ENCODE measurements at places on chromosomes 11 and 22. TPM values are rescaled to one million over a fixed set of nuclear protein-coding genes. Genes with fewer than 3 reads are reported as not detected.

GRCh38 chr11:1906611-1907423 lies 12.7 kb upstream of the TNNT3 start:
- H3K27me3 ChIP-seq = peaks cover 13% of the 10 kb centered on the region
- no peaks in the 10 kb centered on the region for H3K4me1 ChIP-seq
- no peak for DNase-seq
- H3K36me3 ChIP-seq = no peaks in the 10 kb centered on the region
- no peak overlapping the region for H3K27ac ChIP-seq

Gene DEFB131B
- not detected for total RNA-seq

Gene PDE2A
- total RNA-seq = 0.62 TPM

DNA sequence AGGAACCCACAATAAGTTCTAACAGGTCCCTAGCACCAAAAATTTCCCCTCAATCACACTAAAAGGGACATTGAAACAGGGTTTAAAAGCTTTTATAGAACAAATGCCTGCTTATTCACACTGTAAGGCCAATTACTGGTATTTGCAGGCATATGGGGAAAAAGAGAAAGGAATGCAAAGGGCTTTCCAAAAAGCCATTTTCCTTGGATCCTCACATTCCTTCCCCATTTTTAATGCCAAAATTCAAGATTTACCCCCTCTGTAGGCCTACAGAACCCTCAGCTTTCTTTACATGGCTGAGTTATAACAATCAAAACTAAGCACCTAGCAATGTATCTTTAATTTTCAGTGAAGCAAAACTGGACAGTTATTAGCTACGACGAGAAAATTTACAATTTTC lies 102.0 kb downstream of the SBF2 start:
- no peaks in the 10 kb centered on the region for H3K36me3 ChIP-seq
- DNase-seq = no peak
- H3K27me3 ChIP-seq = peaks cover 11% of the 10 kb centered on the region
- no peak overlapping the region for H3K4me3 ChIP-seq
- H3K4me1 ChIP-seq = no peaks in the 10 kb centered on the region
- no peak overlapping the region for H3K27ac ChIP-seq

DNA sequence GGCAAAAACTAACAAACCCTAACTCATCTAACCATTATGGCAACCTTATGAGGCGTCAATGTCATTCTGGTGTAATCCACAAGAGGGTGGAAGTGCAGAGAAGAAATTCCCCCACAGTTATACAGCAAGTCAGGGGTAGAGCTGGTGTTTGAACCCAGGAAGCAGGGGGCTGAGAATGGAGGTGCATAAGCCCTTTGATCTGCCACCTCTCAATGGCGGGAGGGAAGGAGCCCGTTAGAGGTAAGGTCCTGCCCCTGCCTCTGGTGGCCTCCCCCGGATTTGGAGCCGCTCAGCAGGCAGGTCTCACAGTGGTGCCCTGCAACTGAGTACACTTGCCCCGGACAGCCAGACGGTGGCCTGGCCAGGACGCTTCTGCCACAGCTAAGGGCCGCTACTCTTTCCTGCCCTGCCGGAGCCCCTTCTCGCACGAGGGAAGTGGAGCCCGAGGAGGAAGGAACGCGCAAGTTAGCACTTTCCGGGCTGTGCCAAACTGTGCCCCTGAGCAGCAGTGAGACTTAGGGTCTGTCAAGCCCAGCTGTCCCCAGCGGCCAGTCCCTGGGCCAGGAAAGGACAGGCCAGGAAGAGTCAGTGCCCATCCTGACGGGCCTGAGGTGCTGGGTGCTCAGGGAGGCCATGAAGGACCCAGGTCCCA lies 1.1 kb downstream of the FXYD2 start:
- peak overlapping the region; percentile 49 for H3K27ac ChIP-seq
- H3K27me3 ChIP-seq = no peaks in the 10 kb centered on the region
- no peaks in the 10 kb centered on the region for H3K36me3 ChIP-seq
- peaks cover 31% of the 10 kb centered on the region for H3K4me1 ChIP-seq

All from activated T-helper 2 cell treated with anti-CD3 and anti-CD28 coated beads, Interferon-gamma antibody, Interleukin-2, Interleukin-4, amounts not matched to agents 10 μg/mL and 5 μg/mL and 100 μg/mL, durations not matched to agents 14 hours and 24 hours and 36 hours (primary cell).